Stimulated activated CD8-positive, alpha-beta memory T cell treated with anti-CD3 and anti-CD28 coated beads, Interleukin-4, amount 100 ng/mL, for 24 hours (primary cell): ENCODE measurements at places on chromosomes 16 and 17.

DNA sequence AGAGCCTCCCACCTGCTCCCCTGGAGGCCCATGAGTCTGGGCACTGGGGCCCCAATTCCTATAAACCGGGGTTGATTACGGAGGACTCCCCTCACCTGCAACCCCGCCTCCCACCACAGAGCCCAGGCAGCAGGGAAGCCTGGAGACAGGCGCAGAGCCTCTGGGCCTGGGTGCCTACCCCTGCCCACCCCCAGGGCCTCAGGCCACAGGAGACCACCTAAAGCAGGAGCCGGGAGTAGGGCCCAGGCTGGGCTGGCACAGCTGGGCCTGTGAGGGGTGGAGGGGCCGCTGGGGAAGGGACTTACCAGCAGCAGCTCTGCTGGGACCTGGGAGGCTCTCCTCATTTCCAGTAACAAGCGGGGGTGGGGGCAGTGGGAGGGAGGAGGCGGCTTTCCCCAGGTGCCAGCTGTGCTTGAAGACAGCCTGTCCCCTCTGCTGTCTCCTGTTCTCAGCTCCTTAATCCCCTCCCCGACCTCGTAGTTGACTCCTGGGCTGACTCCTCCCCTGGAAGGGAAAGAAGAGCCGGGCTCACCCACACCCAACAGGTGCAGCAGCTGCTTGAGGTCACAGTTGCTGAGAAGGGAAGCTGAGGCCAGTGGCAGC, 46.8 kb downstream of the TMEM235 start:
- DNase-seq, result no peak

DNA sequence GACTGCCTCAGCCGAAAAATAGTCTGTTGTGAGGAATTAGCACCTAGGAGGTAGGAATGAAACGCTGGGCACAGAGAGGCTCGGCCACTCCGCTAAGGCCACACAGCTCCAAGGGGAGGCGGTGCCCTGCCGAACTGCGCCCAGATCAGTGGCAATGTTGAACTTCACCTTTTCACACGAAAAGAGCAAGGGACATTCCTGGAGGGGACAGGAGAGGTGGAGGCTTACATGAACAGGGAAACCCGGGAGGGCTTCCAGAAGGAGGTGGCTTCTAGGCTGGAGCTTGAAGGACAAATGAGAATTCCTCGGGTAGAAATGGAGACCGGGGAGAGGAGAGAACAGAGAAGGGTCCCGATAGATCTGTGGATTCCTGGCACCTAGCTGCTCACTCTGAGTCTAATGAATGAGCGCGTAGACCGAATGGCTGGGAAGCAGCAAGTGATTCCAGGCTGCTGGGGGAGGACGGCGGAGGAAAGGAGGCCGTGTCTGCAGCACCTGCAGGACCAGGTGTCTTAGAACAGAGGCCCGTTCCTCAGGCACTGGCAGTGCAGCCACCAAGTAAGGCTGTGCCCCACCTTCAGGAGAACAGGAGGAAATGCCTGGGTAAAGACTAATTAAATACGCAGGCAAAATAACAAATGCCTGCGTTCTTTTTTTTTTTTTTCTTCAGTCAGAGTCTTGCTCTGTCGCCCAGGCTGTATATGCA, 722 bp upstream of the SLC38A10 start:
- peak; percentile 7 for DNase-seq

- no peak for DNase-seq
Measured at GRCh38 chr16:57935904-57936303, 35.0 kb downstream of the CNGB1 start.

DNA sequence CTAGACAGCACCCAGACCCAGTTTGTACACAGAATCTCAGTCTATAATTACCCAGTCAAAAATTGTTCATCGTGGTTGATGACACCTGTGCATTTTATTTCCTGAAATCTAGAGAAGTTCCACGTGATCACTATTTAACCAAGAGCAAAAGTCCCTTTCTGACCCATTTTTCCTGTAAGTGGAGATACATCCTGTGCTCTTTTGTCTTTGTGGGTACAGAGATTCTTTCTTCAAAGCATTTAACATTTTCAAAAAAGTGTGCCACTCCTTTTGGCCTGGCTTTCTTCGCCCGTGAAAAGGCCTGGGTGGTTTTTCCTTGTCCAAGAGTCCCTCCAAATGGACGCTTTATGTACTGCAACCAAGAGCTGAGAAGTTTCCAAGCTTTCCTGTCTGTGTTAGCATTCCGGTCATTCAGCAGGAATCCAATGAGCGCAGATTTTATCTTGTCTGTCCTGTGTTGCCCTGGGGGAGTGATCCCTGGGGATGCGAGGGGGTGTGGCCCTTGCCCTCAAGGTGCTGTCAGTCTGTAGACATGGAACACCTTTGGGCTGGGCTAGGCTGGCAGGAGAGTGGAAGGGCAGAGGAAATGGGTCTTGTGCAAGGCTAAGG, 161.1 kb upstream of the CACNG5 start:
- DNase-seq, result no peak

GRCh38 chr17:33038740-33039139, 47.1 kb downstream of the SPACA3 start:
- DNase-seq, result no peak
